ENCODE measurements at places on chromosomes 1 and 21.

DNA sequence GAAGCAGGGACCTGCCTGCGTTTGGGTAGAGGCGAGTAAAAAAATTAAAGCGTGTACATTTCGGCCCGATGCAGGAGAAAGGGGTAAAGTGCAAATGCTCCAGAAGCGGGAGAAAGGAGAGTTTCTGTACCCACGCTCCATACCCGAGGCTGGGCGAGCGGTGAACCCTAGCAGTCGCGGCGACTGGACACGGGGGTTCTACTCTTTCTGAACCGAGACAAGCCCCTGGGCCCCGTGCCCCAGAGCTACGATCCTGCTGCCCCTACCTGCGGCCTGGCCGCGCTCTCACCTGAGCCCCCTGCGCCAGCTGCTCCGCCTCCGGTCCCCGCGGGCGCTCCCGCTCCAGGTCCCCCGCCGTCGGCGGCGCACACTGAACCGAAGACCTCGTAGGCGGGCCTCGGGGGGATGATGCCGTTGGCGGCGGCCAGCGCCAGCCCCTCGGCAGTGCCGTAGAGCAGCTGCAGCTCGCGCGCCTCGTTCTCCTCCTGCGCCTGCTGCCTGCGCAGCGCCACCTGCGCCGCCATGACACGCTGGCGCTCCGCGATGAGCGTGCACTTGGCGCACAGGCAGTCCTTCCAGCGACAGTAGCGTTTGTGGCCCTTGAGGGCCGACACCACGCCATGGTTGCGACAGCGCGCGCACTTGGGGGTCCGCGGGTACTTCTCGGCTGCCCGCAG, 2.4 kb downstream of the DMRTA2 start:
- peak; percentile 58 for DNase-seq

DNA sequence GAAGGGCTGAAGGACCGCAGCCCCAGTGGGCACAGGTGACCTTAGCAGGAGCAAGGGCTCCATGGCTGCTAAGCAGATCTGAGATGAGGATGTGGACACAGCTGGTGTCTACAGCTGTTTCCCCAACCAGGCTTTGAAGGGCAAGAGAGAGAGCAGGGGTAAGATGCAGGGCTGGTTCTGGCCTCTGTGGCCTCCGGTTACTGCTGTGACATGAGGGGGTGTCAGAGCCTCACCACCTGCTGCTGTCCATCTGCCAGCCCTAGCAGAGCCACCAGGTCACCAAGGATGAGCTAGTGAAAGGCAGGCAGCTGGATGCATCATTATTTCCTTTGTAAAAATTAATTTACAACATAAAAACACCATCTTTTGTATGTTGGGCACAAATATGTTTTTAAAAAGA, 33.4 kb downstream of the OBSCN start:
- DNase-seq = no peak

DNA sequence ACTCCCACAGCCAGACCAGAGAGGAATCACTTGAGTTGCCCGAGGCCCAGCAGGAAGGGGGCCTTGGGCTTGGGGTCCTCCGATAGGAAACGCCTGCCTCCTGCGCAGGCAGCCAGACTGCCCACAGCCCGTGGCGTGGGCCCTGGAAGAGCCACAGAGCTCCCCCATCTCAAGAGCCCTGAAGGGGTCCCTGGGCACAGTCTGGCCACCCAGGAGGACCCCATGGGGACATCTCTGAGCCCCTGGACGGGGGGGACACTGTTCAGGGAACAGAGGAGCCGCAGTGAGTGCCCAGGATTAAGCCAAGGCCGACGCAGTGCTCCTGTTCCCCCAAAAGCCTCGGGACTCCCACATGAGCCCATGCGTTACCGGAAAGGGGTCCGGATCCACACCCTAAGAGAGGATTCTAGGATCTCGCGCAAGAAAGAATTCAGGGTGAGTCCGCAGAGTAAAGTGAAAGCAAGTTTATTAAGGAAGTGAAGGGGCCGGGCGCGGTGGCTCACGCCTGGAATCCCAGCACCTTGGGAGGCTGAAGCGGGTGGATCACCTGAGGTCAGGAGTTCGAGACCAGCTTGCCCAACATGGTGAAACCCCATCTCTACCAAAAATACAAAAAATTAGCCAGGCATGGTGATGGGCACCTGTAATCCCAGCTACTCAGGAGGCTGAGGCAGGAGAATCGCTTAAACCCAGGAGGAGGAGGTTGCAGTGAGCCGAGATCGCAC, 38.1 kb upstream of the LBR start:
- DNase-seq = no peak

DNA sequence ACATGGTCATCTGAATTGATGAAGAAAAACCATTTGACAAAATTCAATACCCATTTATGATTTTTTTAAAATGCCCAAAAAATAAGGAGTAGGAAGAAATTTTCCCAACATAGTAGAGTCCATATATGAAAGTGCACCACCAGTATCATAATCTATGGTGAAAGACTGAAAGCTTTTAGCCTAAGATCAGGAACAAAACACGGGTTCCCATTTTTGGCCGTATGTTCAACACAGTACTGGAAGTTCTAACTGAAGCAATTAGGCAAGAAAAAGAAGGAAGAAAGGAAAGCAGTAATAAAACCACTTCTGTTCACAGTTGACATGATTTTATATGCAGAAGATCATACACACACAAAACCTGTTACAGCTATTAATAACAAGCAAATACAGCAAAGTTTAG, 227.8 kb upstream of the RAB4A start:
- no peak for DNase-seq

DNA sequence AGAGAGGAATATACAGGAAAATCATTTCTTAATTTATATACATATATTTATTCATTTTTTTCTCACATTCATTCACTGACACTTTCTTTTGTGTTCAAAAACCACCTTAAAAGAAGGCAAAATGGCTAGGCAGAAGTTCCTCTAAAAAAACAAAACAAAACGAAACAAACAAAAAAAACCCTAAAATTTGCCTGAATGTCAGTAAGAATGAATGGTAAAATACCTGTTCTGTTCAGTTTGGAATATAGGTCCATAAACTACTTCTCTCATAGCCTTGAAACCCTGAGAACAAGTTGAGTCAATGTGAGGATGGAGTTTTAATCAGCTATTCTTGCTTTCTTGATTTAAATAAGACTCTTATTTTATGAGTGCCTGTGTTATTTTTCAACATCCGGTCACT, 14.7 kb upstream of the ALG6 start:
- no peak for DNase-seq

DNA sequence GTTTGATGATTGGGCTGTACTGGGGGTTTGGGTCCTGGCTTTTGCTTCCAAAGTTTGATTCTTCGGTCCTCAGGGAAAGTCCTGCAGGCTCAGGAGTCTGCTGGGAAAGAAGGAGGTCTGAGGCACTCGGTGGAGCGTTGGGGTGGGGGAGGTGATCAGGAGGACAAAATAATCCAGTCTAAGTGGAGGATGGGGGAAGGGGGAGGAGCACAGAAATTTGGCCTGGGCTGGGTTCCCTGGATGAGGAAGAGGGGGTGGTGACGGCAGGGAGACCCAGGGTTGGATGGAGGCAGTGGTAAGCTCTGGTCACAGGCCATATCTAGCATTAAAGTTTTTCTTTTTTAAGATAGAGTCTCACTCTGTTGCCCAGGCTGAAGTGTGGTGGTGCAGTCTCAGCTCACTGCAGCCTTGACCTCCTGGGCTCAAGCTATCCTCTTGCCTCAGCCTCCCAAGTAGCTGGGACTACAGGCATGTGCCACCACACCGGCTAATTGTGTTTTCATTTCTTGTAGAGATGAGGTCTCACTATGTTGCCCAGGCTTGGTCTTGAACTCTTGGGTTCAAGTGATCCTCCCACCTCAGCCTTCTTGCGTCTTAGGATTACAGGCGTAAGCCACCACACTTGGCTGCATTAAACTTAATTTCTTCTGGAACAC, 6.8 kb downstream of the SH2D2A start:
- DNase-seq = no peak

DNA sequence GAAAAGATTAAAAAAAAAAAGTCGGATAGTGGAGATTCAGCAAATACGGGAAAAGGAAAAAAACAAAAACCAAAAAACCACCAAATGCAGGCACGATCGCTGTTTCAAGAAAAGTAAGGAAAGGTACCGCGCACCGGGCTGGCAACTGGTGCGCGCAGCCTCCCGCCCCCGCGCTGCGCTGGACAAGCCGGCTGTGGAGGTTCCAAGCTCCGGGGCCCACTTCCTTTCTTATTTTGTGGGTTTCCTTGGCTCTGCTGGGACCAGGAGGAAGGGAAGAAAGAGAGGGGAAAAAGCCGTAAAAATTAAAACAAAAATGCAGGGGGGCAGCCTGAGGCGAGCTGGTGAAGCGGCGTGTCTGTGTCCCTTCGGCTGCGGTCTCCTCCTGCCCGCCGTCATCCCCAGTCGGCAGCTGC, 233 bp downstream of the ADAMTS5 start:
- DNase-seq = no peak

GRCh38 chr1:169460191-169460833, 25.4 kb downstream of the SLC19A2 start:
- no peak for DNase-seq
